ENCODE measurements at places on chromosomes 6 and 20.

DNA sequence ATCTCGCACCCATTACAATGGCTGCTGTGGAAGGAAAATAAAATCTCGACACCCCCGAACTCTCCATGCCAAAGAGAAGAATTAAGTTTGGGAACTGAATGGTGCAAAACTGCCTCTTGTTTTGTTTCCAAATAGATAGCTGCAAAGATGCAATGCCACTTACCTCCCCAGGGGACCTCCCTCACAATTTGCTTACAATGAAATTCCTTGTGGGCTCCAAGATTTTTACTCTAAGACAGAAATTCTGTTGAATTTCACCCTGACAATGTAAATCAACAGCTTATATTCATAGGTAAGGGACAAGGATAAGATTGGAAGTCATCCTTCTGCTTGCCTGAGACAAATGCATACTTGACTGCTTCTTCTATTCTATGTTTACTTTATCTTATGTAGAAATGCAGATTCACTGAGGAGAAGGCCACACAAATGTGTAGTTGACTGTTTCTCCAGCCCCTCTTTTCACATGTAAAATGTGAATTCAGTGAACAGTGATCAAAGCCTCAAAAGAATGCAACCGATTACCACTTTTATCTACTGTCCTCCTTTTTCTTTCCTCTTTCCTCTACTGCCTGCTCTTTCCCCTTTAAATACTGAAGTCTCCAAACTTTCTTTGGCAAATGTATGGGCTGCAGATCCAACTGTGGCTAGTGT, 36.6 kb downstream of the ADGRF4 start:
- no peak for DNase-seq

DNA sequence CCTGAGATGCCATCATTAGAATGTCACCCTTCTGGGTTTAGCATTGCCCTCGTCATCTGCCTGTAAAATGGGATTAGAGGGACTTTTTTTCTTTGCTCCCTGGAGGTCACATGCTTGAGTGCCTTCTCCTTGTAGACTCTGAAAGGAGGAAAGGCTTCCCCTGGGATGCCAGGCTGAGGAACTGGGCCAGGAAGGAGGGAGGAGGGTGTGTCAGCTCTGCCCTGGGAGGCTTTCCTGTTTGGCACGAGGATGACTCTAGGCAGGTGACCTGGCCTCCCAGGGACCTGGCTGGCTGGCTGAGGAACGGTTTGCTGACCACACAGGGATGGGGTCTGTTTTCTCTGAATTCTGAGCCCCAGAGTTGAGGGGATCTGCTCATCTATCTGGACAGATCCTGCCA, 137.9 kb upstream of the RNF24 start:
- DNase-seq = no peak

DNA sequence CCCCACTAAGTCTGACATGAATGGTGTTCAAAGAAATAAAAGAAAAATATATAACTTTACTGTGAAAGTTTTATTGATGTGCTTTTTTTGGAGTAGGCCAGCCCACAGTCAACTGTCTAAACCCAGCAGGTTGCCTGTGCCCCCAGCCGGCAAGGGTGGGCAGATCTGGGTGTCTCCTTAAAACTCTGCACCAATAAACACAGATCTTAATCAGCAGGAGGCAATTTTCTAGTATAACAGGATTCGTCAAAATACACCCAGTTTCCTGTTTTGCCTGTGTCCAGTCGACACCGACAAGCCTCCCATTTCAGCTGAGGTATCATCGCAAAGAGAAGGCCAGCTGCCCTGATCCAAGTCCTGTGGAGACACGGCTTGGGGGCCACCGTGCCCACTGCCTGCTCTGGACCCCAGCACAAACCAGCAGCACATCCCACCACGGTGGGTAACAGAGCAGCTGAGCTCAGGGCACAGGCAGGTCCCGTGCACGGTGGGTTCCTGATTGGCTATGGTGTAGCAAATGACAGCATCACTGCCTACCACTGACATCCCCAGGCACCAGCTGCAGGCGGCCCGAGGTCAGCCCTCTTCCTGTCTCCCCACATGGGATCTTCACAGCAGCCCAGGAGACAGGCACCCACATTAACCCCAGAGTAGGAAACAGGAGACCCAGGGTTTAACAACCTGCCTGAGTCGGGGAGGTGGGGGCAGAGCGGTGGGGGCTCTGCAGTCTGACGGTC, 15.7 kb downstream of the BMP7 start:
- DNase-seq = peak; percentile 18

DNA sequence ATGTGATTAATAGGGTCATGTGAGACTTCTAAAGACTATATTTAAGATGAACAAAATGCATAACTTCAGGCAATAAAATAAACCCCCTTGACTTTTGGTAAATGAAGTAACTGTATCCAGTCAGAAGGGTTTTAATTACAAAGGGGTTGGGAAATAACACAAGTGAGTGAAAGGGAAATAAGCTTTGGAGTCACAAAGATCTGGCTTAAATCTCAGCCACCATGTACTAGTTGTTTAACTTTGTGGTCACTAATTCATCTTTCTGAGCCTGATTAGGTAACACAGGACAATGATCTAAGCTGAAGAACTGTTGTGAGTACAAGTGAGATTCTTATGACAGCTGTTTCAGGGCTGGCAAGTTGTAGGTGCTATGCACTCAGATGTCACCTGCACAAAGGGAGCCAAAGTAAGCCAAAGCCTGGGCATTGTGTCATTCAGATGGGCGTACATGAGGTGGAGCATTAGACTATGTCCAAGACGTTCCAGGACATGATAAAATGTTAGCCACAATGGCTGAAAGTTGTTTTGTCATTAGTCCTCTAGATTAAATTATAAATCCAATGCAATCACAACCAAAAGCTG, 13.8 kb downstream of the TOMM34 start:
- DNase-seq = no peak

GRCh38 chr6:169964486-169965180, 213.2 kb downstream of the ERMARD start:
- DNase-seq = no peak

All from activated naive CD8-positive, alpha-beta T cell treated with anti-CD3 and anti-CD28 coated beads, Interleukin-2, amount 50 U/mL, for 24 hours (primary cell).